ENCODE measurements at places on chromosomes 11 and 22.

- DNase-seq: peak; percentile 28
These were observed 236.7 kb downstream of the TTC28 start for GRCh38 chr22:28442711-28443525.

DNA sequence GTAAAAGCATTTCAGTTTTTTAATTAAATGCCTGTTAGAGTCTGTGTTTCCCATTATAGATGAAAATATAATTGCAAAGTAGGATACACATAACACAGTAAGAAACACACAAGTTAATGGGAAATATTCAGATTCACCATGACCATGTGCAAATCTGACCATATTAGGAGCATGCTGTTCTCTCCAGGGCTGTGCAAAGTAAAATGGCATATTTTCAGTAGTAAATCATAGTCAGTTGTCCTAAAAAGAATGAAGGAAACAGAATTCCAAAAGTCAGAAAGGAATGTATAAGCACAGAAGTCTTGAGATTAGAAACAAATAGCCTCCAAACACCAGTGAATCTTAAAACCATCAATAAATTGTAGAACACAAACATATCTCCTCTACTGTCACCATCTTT lies 44.4 kb downstream of the CNTN5 start:
- no peak for DNase-seq

DNA sequence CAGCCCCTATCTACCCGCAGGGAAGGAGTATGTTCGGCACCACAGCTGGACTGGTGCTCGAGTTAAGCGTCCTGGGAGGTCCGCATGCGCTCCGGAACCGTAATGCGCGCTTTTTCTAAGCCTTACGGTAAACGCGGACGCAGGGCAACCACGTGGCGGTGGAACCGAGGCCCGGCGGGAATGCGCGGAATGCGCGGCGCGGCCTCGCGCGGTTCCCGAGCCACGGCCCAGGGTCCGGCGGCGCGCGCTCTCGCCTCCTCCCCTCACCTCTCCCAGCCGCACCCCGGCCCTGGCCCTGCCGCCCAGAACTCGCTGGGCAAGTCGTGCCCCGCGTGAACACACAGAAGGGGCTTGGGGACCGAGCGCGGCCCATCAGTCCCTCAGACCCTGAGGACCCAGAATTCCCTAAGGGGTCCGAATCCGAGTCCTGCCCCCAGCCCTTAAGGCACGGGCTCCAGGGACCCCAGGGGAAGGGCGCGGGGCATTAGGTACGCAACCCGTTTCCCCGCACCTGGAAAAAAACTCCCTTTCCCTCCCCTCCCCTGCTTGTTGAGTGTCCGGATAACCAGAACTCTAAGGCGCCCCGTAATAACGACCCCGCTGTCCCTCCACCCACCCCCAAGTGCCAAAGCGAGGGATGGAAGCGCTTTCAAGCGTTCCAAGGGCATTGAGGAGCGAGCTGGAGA lies 4.3 kb upstream of the CCND1 start:
- DNase-seq: peak; percentile 96

GRCh38 chr11:23688835-23689234 lies 808.0 kb upstream of the LUZP2 start:
- peak; percentile 26 for DNase-seq

- DNase-seq: no peak
These were observed 102.3 kb upstream of the SYT13 start for GRCh38 chr11:45388472-45388871.

DNA sequence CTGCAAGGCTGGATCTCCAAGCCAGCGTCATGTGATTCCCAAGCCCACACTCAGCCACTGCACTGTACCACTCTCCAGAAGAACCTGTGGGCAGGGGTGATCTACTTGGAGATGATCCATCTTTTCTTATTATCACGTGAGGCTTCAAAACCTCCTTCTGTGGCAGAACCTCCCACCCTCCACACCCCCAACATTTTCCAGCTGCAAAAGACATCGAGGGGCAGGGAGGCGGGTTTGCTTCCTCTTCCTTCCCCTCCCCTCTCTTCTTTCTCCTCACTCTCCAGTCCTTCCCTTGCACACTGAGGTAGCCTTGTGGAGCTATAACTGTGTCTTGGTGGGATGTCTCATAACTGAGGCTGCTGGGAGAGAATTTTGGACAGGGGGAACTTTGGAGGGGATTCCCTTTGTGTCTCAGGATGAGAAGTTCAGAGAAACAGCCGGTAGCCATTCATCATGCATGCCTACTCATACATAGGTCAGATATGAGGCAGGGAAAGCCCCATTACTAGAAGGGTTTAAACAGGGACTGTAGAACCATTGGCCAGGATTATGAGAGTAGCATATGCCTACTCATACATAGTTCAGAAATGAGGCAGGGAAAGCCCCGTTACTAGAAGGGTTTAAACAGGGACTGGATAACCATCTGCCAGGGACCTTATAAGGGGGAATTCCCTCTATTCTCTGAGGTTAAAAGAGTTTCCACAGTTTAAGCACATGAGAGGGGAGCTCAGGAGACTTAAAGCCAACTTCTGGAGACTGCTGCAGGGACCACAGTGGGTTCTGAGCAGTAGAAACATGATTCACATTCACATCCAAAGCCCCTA lies 420.7 kb upstream of the CADM1 start:
- no peak for DNase-seq

DNA sequence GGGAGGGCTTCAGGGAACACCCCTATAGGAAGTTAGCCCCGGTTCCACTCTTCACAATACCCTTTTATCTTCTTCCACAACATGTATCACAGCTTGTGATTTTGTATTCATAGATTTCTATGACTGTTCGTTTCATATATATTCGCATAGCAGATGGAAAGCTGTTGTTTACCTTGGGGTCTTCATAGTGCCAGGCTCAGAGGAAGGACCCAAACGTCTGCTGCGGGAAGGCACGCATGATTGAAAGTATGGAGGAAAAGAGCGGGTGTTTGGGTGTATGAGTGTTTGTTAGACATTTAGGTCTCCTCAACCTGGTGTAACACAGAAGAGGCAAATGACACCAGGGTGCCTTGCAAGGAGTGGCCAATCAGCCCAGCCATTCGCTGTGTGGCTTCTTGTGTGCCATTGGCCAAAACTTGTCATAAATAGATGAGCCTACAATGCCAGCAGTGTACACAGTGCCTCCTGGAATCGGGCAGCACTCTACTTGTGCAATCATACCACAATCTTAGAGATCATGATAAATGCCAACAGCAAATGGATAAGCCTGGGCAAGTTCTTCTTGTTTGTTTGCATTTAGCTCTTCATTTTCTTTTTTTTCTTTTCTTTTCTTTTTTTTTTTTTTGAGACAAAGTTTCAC lies 10.9 kb upstream of the ADA2 start:
- DNase-seq: no peak

- DNase-seq: no peak
These were observed 7.7 kb downstream of the KCTD21 start for GRCh38 chr11:78180751-78181150.

GRCh38 chr11:19382131-19382611 lies 141.4 kb upstream of the E2F8 start:
- peak; percentile 16 for DNase-seq

DNA sequence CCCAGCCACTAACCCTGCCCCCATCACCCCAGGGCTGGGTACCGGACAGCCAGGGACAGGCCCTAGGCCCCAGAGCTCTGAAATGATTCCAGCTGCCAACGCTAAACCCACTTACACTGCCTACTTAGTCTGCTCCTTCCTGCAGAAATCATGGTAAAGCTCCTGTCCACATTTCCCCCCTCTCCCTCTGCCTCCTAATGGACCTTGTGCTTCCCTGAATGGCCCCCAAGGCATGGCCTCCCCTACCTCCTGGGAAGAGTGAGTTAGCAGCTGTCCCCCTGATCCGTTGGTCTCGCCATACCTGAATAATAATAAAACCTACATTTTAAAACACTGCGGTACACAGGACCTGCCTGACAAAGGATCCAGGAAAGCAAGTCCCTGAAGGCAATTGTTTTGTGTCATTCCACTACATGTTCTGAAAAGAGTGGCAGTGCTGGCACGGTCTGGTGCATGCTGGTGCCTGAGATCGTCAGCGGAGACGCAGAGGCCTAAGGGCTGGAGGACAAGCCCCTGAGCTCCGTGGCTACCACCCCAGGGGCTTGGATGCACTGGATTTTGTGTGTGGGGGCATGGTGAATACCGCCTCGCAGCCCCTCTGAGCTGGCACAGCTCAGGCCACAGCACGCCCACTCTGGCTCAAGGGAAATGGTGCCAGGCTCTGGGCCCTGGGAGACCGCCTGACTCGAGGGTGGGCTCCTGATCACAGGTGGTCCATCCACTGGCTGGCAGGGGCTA lies 186.3 kb downstream of the CTTN start:
- DNase-seq: no peak

GRCh38 chr11:34197256-34197655 lies 91.8 kb downstream of the NAT10 start:
- DNase-seq: no peak

GRCh38 chr22:40183029-40183581 lies 5.4 kb downstream of the TNRC6B start:
- DNase-seq: peak; percentile 96

- DNase-seq: no peak
These were observed 426.0 kb downstream of the TBC1D22A start for GRCh38 chr22:47188261-47189055.

DNA sequence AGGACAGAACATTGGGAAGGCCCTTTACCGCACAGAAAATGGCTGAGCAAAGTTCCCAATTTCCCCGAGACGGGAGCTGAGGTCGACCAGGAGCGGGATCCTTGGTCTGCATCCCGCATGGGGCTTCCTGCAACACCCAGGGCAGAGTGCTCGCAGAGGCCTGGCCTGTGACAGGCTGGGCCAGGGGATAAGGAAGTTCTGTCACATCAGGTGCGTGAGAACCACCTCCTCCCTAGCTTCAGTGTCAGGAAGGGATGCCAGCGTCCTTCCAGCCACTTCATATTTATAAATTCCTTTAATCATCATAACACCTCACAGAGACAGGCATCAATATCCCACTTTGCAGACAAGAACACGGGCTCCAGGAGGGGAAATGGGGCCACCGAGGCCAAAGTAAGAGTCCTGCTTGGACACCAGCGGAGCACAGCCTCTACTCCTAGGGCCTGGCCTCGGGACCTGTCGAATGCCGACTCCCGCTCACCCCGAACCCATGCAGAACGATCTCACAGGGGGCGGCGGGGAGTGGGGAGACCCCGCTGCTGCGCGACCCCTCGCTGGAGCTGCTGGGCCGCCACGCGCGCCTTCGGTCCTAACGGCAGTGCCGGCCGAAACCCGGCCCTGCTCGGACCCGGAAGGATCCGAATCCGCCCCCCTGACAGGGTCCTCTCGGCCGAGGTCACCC lies 532 bp downstream of the BET1L start:
- DNase-seq: peak; percentile 38

DNA sequence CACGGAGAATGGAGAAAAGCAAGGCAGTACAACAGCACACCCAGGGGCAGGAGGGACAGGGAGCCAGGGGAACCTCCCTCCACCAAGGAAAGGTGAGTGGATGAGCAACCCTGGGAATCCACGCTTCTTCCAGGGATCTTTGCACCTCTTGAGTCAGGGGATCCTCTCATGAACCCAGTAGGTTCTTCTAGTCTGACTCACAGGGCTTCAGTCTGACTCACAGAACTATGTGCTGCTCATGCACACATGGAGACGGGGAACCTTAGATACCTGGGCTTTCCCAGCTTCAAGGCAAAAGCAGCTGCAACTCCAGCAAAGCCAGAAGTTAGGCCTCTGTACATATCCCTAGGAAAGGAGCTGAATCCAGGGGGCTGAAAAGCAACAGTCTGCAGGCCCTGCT lies 1021.4 kb upstream of the TENM4 start:
- DNase-seq: no peak

DNA sequence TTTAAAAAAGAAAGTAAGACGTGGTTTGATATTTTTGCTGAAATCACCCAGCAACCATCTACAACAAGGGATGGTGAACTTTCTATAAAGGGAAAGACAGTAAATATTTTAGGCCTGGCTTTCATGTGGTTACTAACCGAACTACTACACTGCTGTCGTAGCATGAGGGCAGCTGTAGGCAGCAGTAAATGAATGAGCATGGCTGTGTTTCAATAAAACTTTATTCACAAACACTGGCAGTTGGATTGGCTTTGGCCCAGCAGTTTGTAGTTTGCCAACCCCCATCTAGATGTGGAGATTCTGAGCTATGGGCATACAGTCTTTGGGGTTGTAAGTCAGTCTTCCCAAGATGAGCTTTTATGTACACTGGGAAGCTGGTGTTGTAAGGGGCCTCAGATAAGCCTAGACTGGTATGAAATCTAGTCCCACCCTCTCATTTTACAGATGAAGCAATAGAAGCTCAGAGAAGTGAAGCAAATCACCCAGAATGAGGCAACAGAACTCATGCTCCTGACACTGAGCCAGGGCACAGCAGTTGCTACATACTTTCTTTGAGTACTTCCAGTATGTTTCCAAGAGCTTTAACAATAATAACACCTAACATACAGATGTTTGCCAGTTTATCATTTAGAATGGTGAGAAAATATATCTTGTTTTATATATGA lies 204.4 kb downstream of the ADAMTS15 start:
- DNase-seq: peak; percentile 98

- DNase-seq: no peak
These were observed 37.7 kb downstream of the POLD3 start for GRCh38 chr11:74630043-74630442.

GRCh38 chr22:27859336-27859735 lies 57.8 kb upstream of the MN1 start:
- no peak for DNase-seq

GRCh38 chr22:45709866-45710265 lies 38.2 kb downstream of the ATXN10 start:
- DNase-seq: peak; percentile 44

DNA sequence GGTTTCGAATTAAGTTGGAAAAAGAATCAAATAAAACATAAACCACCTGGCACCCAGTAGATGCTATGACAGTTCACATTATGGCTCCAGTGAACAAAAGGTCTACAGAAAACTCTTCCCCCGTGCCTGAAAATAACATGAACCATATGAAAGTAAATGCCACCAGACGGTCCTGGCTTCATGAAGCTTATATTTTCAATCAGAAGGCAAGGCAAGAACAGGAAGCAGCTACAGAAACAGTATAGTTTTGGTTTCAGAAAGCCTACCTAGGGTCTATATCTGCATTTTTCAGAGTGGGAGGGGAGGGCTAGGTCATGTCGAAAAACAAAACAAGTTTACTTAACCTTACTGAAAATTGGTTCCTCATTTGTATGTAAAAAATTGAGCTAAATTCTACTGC lies 9.8 kb downstream of the RAB30 start:
- no peak for DNase-seq

DNA sequence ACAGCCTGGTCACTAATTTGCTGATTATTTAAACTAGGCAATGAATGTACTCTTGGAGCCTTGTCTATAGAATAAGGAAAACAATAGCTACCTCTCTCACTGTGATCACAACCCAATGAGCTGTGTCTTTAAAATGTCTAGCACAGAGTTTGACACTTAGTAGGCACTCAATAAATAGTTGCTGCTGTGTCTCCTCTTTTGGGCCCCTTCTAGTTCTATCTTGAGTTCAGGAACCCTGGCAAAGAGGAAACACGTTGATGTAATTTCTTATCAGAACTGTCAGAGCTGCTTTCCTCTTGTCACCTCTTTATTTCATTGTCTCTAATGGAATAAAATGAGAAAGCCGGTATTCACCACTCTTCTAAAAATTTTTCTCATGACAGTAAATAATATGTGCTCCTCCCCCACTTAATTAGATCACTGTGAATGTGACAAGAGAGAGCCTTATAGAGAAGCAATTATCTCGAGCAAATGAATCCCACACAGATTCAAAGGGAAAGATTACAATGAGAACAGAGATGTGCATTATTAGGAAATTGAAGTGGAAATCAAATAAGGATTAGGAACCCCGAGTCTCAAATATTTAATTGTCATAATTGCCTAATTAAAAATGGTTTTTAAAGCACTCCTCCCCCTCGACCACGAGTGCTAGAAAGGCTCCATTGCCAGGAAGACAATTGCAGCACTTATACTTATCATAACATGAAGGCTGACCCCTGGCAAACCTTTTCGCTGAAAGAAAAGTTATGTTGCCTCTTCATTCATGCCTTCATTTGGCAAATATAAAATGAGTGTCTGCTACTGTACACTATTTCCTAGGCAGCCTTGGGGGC lies 175.0 kb upstream of the BDNF start:
- no peak for DNase-seq
